ENCODE measurements at places on chromosomes 6 and 20. TPM values are rescaled to one million over a fixed set of nuclear protein-coding genes. Genes with fewer than 3 reads are reported as not detected.

The PNLDC1 gene
- 0.78 TPM for total RNA-seq

DNA sequence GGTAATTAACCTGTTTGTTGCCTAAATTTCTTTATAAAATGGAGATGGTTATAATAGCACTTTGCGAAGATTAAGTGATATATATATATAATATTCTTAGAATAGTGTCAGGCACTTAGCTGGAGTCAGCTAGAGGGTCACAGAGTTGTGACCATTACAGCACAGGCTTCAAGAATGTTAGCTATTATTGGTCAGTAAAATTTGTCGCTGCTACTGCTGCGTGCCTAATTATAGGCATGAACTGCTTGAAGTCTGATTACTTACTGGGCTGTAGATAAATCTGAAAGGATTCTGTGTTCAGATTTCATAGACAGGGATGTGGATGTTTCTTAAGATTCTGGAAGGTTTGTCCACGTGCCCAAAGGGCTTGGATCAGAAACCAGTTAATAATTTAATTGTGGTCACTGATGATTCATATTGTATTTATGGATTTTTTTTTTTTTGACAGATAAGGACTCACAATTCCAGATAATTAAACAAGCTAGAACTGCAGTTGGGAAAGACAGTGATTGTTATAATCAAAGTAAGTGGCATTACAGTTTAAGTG lies 4.7 kb downstream of the SNRNP48 start:
- no peak for DNase-seq

GRCh38 chr6:135191508-135192255 lies 10.6 kb downstream of the MYB start:
- DNase-seq: no peak

The BANF2 gene
- not detected for total RNA-seq

GRCh38 chr6:81575442-81575841 lies 177.0 kb downstream of the TENT5A start:
- no peak for DNase-seq

- no peak for DNase-seq
Observed at GRCh38 chr20:59422872-59423544, 122.6 kb downstream of the EDN3 start.

DNA sequence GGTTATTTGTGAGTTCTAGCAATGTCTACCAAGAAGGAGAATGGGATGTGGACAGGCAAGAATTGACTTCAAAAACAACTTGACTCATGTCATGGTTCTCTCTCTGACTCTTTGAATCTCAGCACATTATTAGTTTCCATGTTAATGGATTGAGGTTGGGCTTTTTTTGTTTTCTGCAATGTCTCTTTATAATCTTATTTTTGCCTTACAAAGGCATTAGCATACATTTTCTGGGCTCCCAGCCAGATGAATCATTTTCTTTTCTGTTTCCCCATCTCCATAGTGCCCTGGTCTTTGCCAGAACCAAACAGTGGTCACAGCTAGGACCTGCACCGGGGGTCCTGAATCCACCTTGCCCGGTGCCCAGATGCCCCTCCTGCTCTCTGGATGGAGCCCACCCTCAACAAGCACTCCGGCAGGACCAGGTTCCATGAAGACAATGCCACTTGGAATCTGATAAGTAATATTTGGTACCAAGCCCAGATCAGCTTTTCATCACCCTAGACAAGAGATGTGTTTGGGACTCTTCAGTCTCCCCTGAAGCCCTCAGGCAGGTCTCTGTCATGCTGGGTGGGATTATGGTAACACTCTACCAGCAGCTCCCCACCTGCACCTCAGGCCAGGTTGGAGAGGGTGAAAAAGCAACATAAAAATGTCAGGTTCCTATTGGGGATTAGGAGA lies 266.7 kb upstream of the SULF2 start:
- no peak for DNase-seq

The SEMG1 gene
- not detected for total RNA-seq
